Liver (tissue), 10 donors: ENCODE measurements at places on chromosomes 7 and 10.

- DNase-seq: no peak
- H3K4me3 ChIP-seq: no peak overlapping the region
- H3K27ac ChIP-seq: no peak overlapping the region
- H3K36me3 ChIP-seq: no peaks in the 10 kb centered on the region
- peaks cover 36% of the 10 kb centered on the region for H3K4me1 ChIP-seq
- H3K27me3 ChIP-seq: no peaks in the 10 kb centered on the region
Measured at GRCh38 chr7:90708841-90709317, 112.8 kb downstream of the CDK14 start.

- no peaks in the 10 kb centered on the region for H3K27me3 ChIP-seq
- H3K4me1 ChIP-seq: no peaks in the 10 kb centered on the region
- H3K27ac ChIP-seq: no peak overlapping the region
- DNase-seq: no peak
- no peak overlapping the region for H3K4me3 ChIP-seq
Measured at GRCh38 chr7:18610331-18610948, 114.9 kb downstream of the HDAC9 start.

GRCh38 chr7:117808341-117808757 lies 64.9 kb downstream of the CTTNBP2 start:
- no peaks in the 10 kb centered on the region for H3K36me3 ChIP-seq
- H3K27me3 ChIP-seq: no peaks in the 10 kb centered on the region
- peaks cover 17% of the 10 kb centered on the region for H3K4me1 ChIP-seq
- DNase-seq: no peak
- H3K4me3 ChIP-seq: no peak overlapping the region

- H3K4me1 ChIP-seq: peaks cover 2% of the 10 kb centered on the region
- no peaks in the 10 kb centered on the region for H3K36me3 ChIP-seq
- no peaks in the 10 kb centered on the region for H3K27me3 ChIP-seq
- H3K27ac ChIP-seq: no peak overlapping the region
- H3K4me3 ChIP-seq: no peak overlapping the region
Measured at GRCh38 chr7:73839743-73840714, 2.3 kb downstream of the METTL27 start.

DNA sequence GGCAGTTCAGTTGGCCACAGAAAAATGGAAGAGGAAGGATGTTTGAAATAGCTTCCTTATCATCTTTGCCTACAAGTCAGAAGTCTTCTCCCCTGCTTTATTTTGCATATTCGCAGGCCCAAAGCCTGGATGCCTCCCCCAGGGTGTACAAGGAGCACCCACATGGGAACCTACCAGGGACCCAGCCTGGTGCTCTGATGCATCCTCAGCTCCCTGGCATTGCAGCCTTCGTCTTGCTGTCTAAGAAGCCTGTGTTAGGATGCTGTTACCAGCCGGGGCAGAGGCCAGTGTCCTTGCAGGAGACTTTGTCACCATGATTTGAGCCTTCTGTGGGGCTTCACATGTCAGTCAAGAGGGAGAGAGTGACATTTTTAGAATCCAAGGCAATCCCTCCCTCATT lies 27.0 kb upstream of the GPR26 start:
- DNase-seq: no peak
- H3K36me3 ChIP-seq: no peaks in the 10 kb centered on the region
- H3K27ac ChIP-seq: no peak overlapping the region
- no peaks in the 10 kb centered on the region for H3K27me3 ChIP-seq

- H3K27ac ChIP-seq: no peak overlapping the region
- no peaks in the 10 kb centered on the region for H3K27me3 ChIP-seq
- DNase-seq: no peak
- H3K4me1 ChIP-seq: no peaks in the 10 kb centered on the region
- no peaks in the 10 kb centered on the region for H3K36me3 ChIP-seq
- H3K4me3 ChIP-seq: no peak overlapping the region
Measured at GRCh38 chr7:9796241-9796640, 1177.4 kb upstream of the PHF14 start.

DNA sequence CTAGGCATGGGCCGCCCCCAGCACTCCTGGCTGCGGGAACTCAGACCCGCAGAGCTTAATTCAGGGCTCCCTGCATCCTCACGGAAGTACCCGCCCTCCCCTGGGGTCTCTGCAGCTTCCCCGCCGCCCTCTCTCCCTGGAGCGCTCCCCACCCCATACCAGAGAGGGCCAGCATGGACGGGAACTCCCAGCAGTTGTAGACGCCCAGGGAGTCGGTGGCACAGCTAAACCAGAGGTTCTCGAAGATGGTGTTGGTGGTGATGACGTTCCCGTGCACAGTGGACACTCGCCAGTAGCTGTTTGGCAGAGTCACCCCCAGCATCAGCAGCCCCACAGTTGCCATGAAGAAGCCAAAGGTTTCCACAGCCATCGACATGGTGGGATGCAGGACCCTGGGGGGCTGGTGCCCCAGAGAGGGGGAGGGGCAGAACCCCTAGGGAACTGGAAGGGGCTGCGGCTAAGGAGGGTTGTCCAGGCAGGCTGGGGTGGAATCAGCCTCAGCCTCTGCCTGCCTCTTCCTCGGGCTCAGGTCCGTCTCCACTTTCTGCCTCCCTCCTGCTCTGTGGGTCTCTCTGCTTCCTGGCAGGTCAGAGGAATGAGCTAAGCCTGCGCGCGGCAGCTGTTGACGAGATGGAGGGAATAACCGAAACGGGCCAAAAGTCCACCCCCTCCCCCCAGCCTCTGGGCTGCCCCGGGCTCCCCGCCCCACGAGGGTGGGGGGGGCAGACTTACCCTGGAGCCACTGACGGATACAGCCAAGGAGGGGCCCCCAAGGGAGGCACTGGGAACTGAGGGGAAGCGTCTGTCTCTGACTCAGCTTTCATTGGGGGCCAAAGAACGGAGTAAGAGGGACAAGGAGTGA lies at the start of gene CLDN15:
Gene CLDN15, minus strand, starts transcription at position 597 of the 862 bp plus-strand sequence. Its CDS starts 221 bp downstream, at position 376.
- peaks cover 5% of the 10 kb centered on the region for H3K36me3 ChIP-seq
- DNase-seq: peak; percentile 79

DNA sequence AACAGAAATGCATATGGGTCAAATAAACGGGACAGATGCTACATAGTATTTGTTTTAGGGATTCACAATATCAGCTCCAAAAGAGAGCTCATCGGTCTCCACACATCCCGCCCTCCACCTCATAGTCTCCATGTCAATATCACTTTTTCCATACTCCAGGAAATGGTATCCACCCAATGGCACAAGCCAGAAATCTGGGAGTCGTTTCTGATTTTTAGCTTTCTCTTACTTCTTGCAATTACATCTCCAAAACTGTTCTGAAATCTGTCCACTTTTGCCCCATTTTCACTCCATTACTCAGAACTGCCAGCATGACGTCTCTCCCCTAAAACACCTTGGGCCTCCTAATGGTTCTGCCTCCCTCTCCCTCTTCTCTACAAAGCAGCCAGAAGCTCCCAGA lies 47.4 kb upstream of the EZH2 start:
- no peaks in the 10 kb centered on the region for H3K27me3 ChIP-seq
- no peaks in the 10 kb centered on the region for H3K36me3 ChIP-seq
- no peak overlapping the region for H3K27ac ChIP-seq
- no peak overlapping the region for H3K4me3 ChIP-seq

GRCh38 chr10:5894873-5895272 lies 4.8 kb downstream of the FBH1 start:
- H3K27me3 ChIP-seq: no peaks in the 10 kb centered on the region
- peaks cover 4% of the 10 kb centered on the region for H3K4me1 ChIP-seq
- no peak overlapping the region for H3K27ac ChIP-seq
- H3K36me3 ChIP-seq: peaks cover 5% of the 10 kb centered on the region
- H3K4me3 ChIP-seq: no peak overlapping the region
- DNase-seq: peak; percentile 67

DNA sequence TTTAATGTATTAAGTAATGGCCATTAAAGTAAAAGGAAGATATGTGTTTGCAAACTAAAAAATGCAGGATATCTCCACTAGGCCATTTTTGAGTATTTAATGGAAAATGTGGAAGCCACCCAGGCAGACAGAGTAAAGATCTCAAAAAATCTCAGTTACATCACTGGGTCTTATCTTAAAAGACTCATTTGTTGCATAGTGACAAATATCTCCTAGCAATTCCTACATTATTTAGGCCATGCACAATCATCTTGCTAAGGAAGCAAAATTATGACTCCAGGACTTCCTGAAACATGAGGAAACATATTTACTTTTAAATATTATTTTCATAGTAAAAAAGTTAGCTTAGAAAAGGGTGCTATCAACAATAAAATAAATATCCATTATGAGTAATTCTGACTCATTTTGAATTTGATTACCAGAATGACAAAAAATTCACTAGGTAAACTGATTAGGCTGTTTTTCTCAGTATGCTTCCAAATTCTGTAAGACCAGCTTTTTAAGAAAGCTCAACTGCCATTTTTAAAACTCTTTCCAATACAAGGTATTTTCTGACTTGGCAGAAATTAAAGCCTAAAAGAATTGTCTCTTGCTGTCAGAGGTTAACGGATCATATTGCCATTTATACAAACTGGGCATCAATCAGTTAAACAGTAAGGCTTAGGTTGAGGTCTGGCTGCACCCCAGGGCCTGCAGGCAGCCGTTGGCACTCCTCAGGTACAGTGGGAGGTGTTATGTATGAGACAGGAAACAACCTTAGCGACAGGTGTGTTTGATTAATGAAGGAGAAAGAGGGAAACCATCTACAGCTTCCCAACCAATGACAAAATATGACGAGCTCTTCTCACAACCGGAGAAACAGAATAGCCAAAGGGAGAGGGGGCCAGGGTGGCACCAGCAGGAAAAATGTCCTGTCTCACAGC lies 31.8 kb downstream of the PCLO start:
- no peak overlapping the region for H3K4me3 ChIP-seq
- H3K36me3 ChIP-seq: no peaks in the 10 kb centered on the region
- no peak for DNase-seq
- no peaks in the 10 kb centered on the region for H3K4me1 ChIP-seq
- no peak overlapping the region for H3K27ac ChIP-seq

- no peak overlapping the region for H3K27ac ChIP-seq
- H3K27me3 ChIP-seq: no peaks in the 10 kb centered on the region
- DNase-seq: no peak
Measured at GRCh38 chr10:119103241-119103902, 541 bp upstream of the DENND10 start.

GRCh38 chr7:115094163-115094562 lies 172.3 kb downstream of the MDFIC start:
- no peaks in the 10 kb centered on the region for H3K27me3 ChIP-seq
- no peaks in the 10 kb centered on the region for H3K36me3 ChIP-seq
- H3K4me1 ChIP-seq: peaks cover 1% of the 10 kb centered on the region
- H3K4me3 ChIP-seq: no peak overlapping the region
- no peak for DNase-seq
- H3K27ac ChIP-seq: no peak overlapping the region

- DNase-seq: no peak
- no peak overlapping the region for H3K27ac ChIP-seq
- no peaks in the 10 kb centered on the region for H3K4me1 ChIP-seq
- H3K27me3 ChIP-seq: no peaks in the 10 kb centered on the region
Measured at GRCh38 chr7:18792871-18793595, 297.5 kb downstream of the HDAC9 start.

DNA sequence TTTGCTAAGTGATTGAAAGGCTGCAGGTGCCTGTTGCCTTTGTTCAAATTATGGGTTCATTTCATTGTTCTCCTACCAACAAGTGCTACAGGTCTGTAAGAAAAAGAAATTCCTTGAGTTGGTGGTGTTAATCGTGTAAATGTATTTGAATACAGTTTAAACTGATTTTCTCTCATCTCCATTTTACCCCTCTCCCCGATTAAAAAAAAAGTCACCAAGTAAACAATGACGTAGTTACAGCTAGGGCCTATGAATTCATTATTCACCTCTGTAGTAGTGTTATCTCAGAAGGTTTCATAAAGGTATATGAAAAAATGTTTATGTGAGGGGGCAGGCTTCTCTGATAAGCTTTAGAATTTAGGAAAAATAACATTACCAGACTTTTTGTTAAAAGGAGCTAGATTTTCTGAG lies 1.1 kb downstream of the REEP3 start:
- H3K36me3 ChIP-seq: no peaks in the 10 kb centered on the region
- H3K27ac ChIP-seq: peak overlapping the region; percentile 97
- peak overlapping the region; percentile 92 for H3K4me3 ChIP-seq
- H3K27me3 ChIP-seq: no peaks in the 10 kb centered on the region
- peaks cover 9% of the 10 kb centered on the region for H3K4me1 ChIP-seq

DNA sequence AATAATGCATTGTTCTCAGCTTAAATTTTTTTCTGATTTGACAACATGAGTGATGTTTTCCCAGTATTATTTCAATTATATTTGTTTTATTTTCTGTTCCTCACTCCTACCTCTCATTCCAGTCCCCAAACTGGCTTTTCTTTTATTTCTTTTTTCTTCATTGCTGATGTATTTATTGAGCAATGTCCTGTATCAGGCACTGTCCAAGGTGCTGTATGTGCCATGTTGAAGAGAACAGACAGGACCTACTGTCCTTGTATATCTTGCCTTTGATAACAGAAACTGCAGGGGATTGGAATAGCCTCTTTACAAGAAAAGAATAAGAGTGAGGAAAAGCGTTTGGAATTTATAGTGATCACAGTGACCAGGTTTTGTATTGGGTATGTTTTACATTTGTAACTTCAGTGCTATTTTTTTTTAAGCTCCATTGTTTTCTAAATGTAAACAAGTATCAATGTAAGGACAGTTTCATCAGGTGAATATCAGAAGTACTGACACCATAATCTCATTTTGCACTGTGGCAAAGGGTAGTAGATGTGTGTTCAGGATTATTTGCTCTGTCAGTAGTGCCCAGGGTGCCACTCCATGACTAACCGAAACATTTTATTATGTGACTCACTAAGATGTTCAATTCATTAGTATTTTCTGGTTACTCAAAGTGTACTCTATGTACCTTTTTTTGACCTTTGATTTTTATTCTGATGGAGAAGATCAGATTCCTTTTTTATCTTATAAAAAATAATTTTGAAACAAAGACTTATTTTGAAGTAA lies 15.6 kb upstream of the CLDN12 start:
- H3K36me3 ChIP-seq: peaks cover 20% of the 10 kb centered on the region
- no peaks in the 10 kb centered on the region for H3K4me1 ChIP-seq
- DNase-seq: no peak
- no peak overlapping the region for H3K27ac ChIP-seq
- H3K4me3 ChIP-seq: no peak overlapping the region

GRCh38 chr10:33600381-33600780 lies 265.9 kb upstream of the NRP1 start:
- DNase-seq: no peak
- no peak overlapping the region for H3K4me3 ChIP-seq
- no peak overlapping the region for H3K27ac ChIP-seq

GRCh38 chr10:9262770-9263169 lies 1208.3 kb downstream of the GATA3 start:
- DNase-seq: no peak
- H3K4me1 ChIP-seq: no peaks in the 10 kb centered on the region
- no peaks in the 10 kb centered on the region for H3K36me3 ChIP-seq
- H3K4me3 ChIP-seq: no peak overlapping the region
